ENCODE measurements at places on chromosomes 5 and 9.

DNA sequence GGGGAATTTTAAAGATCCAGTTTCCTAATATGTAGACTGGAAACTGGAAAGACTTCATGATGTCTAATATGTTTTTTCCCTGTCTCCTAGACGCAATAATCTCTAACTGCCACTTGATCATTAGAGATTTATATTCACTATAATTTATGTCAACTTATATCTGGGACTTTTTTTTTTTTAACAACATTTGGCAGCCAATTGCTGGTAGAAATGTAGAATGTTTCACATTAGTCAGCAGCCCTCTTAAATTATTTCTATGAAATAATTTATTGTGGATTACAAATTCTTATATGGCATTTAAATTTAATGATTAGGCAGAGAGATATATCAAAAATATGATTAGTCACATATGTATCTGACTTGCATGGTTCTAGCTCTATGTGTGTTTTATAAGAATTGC is 48.2 kb downstream of the TMEM174 start:
- DNase-seq = no peak

- DNase-seq = peak; percentile 16
Measured at GRCh38 chr5:116454417-116454927, 120.2 kb downstream of the SEMA6A start.

DNA sequence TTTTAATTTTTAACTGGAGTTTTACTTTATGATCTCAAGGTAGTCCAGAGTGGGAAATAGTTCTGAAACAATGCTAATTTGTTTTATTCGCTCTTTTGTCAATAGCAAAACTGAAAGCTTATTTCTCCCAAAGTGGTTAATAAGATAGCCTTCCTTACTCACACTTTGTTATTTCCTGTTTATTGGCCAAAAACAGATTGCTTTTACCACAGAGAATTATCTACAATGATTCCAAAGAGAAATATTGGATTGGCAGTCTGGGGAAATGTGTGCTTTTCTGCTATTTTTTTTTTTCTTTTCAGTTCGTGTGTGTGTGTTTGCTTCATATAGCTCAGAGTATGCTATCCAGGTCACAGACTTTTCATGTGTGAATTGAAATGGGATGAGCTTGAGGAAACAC is 756.7 kb upstream of the RGMB start:
- no peak for DNase-seq

DNA sequence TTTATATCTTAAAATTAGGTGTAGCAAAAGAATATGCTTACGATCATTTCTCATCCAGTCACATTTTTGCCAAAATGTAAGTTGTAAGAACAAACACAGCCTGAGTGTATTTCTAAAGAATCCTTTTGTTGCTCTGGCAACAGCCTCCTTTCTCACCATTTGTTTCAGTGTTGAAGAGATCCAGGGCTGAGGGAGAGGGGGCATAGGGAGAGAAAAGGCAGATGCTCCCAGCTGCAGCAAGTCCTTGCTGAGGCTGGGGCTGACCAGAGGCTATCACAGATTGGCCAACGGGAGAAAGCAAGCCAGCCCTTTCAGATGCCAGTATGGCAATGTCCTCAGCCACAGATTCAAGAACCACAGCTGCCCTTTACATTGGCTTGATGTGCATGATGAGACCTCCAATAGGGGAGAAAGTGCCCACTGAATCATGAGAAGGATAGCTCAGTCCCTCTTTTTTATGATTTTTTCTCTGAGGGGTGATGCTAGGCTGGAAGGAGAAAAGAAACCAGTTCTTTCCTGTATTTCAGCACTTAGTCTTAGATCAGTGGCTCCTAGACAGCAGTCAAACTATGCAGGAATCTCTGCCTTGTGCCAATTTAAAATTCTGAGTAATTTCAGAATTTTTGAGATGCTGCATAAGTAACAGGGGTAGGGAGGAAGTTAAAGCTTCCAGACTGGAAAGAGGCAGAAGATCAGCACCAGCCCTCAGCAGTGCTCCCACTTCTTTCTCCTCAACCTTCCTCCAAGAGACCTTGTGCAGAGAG is 142.1 kb downstream of the LHFPL2 start:
- DNase-seq = no peak

DNA sequence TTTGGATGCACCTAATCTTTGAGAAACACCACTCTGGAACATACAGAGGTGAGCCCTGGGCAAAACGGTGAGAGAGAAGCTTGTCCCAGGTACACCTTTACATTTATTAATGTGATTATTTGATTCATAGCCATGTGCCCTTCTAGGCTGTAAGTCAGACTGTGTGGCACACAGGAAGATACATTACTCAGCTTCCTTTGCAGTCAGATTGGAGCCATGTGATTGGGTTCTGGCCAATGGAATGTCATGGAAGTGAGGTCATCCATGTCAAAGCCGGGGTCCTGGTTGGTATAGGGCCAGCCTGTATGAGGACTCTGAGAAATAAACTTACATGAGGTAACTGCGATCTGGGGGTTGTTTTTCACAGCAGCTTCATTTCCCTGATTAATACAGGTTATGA is 106.8 kb upstream of the CD180 start:
- no peak for DNase-seq

- DNase-seq = peak; percentile 41
Measured at GRCh38 chr5:55222092-55222984, 4.8 kb downstream of the MCIDAS start.

Measured in activated naive CD4-positive, alpha-beta T cell treated with anti-CD3 and anti-CD28 coated beads for 36 hours (primary cell).